ENCODE measurements at places on chromosomes 2 and 18.

- DNase-seq, result no peak
Measured at GRCh38 chr2:236633219-236633570, 63.6 kb downstream of the ACKR3 start.

GRCh38 chr2:38164881-38165280 is 88.9 kb upstream of the CYP1B1 start:
- no peak for DNase-seq

DNA sequence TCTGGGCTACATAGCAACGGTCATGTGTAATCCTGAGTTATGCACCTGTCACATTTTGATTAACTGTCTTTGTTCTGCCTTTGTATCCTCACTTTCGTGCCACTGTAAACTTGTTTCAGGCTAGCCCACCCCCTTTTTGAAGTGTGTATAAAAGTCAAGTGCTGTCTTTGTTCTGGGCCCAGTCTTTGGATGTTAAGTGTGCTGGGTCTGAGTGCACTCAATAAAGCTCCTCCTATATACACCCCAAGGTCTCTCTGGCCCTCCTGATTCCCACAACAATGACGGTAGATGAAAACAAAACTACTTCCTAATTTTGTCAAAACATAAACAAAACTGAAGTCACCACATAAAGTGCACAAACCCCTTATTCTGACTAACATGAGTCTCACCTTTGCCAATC is 633.4 kb downstream of the DSC3 start:
- no peak for DNase-seq

- no peak for DNase-seq
Measured at GRCh38 chr2:190213441-190214335, 105.9 kb downstream of the HIBCH start.

DNA sequence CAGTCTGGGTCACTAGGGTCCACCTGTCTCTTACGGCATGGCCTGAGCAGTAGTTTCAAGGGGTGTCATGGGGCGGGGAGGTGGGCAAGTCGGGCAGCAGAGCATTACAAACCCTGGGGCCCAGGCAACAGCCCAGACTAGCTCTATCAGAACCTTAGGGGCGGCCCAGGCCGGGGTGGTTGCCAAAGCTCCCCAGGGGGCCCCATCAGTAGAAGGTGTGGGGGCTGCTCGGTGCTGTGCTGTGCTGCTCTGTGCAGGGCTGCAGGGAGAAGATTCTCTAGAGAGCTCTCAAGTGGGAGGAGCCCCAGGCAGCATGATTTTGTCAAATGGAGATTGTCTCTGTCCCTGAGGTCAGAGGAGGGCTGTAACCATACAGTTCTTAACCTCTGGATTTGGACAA is 36.4 kb upstream of the SLC14A1 start:
- no peak for DNase-seq

DNA sequence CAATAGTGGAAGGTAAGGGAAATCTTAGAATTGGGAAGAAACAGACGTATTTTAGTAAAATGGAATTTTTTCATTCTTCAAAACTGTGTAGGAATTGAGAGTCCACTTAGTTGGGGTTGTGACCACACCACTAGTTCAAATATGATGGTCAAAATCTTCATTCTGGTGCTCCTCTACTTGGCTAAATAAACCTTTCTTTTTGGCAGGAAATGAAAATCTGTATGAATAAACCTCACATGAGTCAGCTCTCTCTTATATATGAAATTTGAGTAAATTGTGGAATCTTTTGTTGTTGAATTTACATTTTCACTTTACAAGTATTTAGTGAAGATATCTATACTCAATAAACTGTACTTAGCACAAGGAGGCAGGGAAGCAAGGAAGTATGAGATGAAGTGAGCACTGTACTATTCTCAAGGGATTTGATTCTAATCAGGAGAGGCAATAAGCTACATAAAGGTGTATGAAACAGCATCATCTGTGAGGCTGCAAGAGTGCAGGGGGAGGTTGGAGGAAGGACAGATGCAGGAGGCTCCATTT is 20.5 kb downstream of the IL18R1 start:
- DNase-seq, result no peak

- no peak for DNase-seq
Measured at GRCh38 chr2:43132683-43133301, 93.6 kb downstream of the ZFP36L2 start.

DNA sequence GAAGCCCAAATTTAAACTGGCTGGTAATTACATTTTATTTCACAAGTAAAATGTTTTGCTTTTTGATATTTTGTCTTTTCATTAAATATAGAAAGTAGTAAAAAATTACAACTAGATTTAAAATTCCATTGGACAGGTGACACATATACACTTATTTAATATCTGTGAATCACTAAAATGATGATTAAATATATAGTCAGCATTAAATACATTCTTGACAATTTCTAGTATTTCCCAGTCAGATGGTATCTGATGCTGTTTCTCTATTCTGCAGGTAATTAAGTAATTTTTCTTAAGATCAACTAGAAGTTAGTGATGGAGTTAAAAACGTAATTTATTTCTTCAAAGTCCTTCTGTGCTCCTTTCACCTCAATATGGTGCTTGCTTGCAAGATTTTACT is 237.8 kb downstream of the LRRTM4 start:
- no peak for DNase-seq

DNA sequence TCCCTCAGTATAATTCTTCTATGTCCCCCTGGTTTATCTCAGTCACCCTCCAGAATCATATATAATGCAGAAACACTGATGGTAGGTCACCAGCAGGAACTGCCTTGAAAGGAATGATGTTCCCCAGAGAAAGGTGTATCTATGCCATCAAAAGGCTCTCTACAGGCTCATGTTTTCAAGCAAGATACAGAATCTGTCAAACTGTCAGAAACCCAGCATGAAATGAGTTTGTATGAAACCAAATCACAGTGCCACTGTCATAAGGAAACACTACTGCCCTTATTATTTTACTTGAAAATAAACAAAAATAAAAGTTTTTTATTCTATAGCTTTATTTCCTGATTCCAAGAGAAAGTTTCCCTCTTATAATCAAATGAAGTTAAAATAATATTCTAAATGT is 1064.5 kb upstream of the DDX18 start:
- DNase-seq, result no peak

- no peak for DNase-seq
Measured at GRCh38 chr18:59560556-59560955, 136.7 kb downstream of the CCBE1 start.

- no peak for DNase-seq
Measured at GRCh38 chr2:144914113-144914512, 394.2 kb upstream of the ZEB2 start.

GRCh38 chr2:85950743-85951142 is 62.0 kb upstream of the ST3GAL5 start:
- DNase-seq, result no peak

DNA sequence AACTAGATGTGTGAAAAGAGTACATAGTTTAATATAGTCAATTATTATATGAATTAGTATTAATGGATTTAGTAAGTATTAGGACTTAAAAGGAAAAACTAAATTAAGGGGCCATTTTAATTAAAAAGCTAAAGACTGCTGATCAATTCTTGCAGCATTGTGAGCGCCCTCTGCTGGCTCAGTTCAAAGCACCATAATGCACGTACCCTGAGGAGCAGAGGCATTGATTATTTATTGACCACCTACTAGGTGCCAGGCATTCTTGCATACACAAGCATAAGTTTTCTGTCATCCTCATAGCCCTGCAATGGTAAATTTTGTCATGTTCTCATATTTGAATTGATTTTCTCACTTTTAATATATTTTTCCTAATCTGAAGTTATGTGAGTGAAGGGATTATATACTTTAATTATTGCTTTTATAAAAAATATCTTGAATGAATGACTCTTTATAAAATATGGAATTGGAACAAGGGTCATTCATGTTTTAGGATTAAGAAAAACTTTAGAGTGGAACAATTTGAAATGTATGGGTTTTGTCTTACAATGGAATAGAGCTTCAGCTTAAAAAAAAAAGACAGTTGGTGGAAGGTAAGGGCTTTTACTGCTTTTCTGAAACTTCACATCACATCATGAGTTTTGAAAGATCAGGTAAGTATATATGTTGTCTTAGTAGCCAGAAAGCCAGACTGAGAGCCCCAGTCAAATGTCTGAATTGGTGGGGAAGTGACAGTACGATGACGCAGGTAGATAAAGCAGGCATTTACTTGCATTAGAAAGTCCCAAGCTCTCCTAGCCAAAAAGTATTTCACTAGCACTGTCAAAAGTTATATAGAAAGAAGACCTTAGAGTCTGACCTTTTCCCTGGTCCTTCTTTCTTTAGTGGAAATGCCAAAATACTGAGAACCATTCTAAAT is 9.7 kb downstream of the ITGA4 start:
- no peak for DNase-seq

GRCh38 chr2:222982010-222982908 is 69.7 kb upstream of the KCNE4 start:
- no peak for DNase-seq

DNA sequence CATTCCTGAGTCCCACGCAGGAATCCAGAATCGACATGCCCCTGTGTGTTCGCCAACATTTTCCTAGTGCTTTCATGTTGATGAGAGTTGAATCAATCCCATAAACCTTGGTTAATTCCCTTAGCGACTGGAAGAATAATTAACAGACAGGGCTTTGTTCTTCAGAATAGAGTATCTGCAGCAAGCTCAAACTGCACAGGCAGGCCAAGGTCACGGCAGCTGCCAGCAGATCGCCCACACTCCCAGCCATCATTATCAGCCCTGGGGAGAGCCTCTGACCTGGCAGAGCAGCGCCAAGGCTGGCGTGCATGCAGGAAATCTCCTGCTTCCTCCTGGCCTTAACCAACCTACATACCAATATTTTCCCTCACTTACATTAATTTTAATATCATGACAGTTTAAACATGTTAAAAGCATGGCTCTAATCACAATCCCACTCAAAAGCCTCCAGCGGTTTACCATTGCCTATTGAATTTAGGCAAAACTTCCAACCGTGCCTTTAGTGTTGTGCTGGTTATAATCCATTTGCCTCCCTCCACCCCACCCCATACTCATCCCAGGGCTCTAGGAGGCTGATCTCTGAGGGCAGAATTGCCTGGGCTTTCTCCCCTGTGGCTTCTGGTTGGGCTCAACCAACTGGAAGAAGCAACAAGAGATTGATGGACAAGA is 46.8 kb upstream of the NCK2 start:
- no peak for DNase-seq

GRCh38 chr2:8116661-8117060 is 565.2 kb upstream of the ID2 start:
- no peak for DNase-seq

- no peak for DNase-seq
Measured at GRCh38 chr18:55220523-55220922, 261.3 kb upstream of the CCDC68 start.

GRCh38 chr2:129910446-129911362 is 68.8 kb upstream of the RAB6C start:
- DNase-seq, result no peak

- DNase-seq, result no peak
Measured at GRCh38 chr2:48120759-48121242, 214.5 kb upstream of the FBXO11 start.

- no peak for DNase-seq
Measured at GRCh38 chr2:152646775-152647174, 70.5 kb downstream of the PRPF40A start.

GRCh38 chr18:59518705-59519104 is 159.6 kb upstream of the LMAN1 start:
- no peak for DNase-seq

DNA sequence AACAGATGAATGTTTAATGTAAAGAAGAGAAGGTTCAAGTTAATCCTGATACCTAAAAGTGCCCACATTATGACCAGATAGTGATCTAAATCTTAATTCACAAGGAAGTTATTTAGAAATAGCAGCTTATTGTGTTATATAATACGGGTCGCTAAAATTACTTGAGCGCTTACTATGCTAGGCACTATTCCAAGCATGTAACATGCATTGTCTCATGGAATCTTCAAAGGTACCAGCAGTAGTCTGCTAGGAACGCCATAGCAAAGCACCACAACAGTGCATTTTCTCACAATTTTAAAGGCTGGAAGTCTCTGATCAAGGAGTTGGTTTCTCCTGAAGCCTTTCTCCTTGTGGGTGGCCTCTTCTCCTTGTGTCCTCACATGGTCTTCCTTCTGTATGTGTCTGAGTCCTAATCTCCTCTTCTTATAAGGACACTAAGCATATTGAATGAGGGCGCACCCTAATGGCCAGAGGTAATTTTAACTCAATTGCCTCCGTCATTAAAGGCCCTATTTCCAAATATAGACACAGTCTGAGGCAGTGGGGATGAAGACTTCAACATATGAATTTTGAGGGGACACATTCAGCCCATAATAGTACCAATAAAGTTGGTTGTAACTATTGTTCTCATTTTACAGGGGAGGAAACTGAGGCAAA is 118.4 kb downstream of the LRRC30 start:
- no peak for DNase-seq

DNA sequence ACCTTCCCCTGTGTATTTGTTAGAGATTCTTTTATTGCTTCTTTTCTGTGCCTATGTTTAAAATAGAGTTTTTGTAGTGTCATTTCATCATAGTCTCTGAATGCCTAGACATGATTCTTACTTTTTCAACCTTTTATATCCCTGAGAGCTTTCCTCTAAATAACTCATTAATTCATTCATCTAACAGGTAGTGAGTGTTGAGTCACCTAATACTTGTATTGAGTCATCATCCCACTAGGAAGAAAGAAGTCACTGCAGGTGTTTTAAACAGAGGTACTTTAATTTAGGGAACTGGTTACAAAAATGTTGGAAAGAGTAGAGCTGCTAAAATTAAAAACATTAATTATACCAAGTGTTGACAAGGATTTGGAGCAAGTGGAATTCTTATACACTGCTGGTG is 18.5 kb upstream of the NMS start:
- DNase-seq, result no peak

GRCh38 chr2:206708286-206708685 is 9.9 kb downstream of the DYTN start:
- DNase-seq, result no peak

Data from cortex of kidney (tissue), 1 donor.